ENCODE measurements at places on chromosomes 13 and 19. TPM values are rescaled to one million over a fixed set of nuclear protein-coding genes. Genes with fewer than 3 reads are reported as not detected.

GRCh38 chr19:43438291-43439031 lies 23.8 kb downstream of the TEX101 start:
- DNase-seq = no peak

DNA sequence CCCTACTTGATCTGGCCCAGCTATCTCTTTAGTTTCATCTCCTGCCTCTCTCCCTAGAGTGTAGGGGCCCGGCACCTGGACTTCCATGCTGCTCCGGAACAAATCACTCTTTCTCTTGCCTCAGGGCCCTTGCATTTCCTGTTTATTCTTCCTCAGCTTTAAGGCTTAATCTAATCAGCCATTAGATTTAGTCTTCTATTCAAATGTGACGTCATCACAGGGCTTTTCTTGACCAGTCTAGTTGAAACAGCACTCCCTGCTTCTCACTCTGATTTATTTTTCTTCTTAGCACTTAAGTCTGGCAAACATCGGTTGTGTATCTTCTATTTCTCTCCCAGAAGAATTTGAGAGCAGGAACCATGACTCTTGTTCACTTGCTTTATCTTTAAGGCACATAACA lies 564.1 kb downstream of the EFNB2 start:
- no peak for DNase-seq

GRCh38 chr13:67967031-67967430 lies 736.9 kb upstream of the PCDH9 start:
- DNase-seq = no peak

GRCh38 chr13:69202996-69203395 lies 904.6 kb upstream of the ATXN8OS start:
- no peak for DNase-seq

DNA sequence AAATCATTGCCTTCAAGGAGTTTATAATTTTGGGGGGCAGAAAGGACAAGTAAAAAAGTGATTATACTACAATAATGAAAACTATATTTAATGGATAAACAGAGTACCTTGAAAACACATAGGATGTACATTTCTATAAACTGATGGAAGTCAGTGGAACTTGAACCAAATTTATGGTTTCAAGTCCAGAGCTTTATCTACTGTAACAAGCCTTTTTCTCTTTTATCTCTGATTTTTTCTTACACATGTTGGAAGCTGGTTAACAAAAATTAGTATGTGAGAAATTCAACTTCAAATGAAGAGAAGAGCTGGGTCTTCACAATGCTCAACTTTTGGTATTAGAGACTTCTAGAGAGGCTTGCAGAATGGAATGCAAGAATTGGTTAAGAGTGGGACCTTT lies 393.6 kb downstream of the LMO7 start:
- DNase-seq = no peak

- DNase-seq = no peak
Observed at GRCh38 chr13:28012896-28013295, 24.4 kb upstream of the URAD start.

DNA sequence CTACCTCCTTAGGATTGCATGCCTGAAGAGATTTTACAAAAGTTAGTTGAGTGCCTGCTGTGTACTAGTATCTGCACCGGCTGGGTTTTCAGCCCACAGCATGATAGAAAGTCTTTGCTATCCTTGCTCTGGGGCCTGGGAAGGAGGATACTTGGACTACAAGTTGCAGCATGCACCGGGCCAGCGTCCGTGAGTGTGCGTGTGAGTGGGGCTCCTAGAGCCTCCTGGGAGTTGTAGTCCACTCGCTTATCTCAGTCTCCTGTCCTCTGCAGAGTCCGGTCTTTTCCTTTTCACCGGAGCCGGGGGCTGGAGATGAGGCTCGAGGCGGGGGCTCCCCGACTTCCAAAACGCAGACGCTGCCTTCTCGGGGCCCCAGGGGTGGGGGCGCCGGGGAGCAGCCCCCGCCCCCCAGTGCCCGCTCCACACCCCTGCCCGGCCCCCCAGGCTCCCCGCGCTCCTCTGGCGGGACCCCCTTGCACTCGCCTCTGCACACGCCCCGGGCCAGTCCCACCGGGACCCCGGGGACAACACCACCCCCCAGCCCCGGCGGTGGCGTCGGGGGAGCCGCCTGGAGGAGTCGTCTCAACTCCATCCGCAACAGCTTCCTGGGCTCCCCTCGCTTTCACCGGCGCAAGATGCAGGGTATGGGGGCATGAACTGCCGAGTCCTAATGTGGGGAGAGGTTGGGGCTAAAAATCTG lies 20.6 kb downstream of the BRSK1 start:
- DNase-seq = peak; percentile 48

DNA sequence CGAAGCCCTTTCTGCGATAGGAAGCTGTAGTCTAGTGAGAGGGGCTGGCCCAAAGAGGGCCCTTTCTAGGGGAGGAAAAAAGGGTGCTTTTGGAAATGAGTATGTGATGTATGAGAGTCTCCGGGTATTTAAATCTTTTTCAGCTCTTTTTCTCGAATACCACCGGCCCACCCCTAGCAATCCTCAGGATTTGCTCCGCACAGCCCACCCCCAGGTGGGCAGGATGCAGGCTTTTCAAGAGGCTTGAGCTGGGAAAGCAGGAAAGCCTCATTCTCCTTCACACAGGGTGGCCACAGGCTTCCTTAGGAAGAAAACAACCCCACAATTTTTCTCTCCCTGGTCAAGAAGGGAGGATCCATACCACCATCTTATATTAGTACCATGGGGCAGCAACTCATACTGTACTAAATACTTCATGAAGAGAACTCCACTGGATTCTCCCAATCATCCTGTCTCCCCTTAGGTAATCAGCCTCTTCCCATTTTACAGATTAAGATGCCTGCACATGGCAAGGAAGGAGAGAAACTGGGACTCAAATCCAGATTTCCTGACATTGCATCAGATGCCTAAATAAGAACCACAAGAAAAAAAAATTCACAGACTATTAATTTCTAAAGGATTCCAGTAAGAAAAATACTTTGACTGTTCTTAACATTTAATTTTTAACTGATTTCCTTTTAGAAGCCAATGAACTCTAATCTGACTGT lies 84.4 kb downstream of the STK24 start:
- DNase-seq = no peak

- no peak for DNase-seq
Observed at GRCh38 chr13:50228527-50228926, 213.3 kb downstream of the KCNRG start.

GRCh38 chr19:8705742-8706141 lies 7.1 kb upstream of the ACTL9 start:
- DNase-seq = no peak

DNA sequence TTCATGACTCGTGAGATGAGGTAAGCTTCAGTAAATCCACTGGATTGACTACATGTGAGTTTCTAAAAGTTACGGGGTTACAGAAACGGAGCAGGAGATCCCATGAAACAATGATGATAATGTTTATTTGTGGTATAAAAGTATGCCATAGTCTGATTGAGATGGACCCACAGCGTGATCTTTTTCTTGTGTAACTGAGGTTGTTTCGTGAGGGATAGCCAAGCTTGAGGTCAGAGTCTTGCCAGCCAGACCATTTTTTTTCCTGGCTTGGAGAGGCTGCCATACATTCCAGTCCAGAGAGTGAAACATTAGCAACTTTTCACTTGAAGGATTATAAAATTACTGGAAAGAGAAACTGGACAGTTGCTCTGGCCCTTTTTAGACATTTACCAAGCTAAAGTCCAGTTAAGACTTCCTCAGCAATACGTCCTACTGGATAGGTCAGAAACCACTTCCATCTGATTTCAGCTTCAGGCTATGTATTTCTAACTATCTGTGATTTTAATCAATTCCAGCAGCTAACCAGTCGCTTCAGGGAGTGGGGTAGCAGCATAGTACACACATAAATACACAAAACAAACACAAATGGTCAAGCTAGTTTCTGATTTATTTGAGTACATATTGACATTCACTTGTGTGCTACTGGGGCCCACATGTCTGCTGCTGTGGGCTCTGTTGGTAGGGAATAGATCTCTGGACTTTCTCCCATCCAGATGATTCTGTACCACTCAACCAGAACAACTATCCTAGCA lies 194.6 kb downstream of the POSTN start:
- DNase-seq = no peak

DNA sequence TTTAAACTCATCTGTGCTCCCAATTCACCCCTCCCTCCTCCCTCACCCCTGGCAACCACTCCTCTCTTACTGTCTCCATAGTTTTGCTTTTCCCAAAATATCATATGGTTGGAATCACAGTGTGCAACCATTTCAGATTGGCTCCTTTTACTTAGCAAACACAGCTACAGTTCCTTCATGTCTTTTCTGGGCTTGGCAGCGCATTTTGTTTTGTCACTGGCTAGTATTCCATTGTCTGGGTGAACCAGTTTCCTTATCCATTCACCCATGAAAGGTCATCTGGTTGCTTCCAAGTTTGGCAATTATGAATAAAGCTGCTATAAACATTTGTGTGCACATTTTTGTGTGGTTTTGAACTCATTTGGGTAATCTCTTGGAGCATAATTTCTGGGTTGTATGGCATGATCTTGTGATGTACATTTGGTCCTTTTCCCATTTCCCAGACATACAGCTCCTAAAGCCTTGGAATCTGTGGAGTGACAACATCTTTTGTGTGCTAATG lies 23.9 kb upstream of the GAS6 start:
- no peak for DNase-seq

- DNase-seq = no peak
Observed at GRCh38 chr13:23985839-23986238, 88.5 kb upstream of the C1QTNF9B start.

- DNase-seq = no peak
Observed at GRCh38 chr13:109362616-109363015, 423.8 kb downstream of the IRS2 start.

GRCh38 chr19:55457683-55458457 lies 3.6 kb downstream of the ISOC2 start:
- DNase-seq = no peak

- no peak for DNase-seq
Observed at GRCh38 chr19:6354098-6354674, 7.1 kb upstream of the CLPP start.

GRCh38 chr13:112583592-112584277 lies 4.2 kb downstream of the TUBGCP3 start:
- no peak for DNase-seq

DNA sequence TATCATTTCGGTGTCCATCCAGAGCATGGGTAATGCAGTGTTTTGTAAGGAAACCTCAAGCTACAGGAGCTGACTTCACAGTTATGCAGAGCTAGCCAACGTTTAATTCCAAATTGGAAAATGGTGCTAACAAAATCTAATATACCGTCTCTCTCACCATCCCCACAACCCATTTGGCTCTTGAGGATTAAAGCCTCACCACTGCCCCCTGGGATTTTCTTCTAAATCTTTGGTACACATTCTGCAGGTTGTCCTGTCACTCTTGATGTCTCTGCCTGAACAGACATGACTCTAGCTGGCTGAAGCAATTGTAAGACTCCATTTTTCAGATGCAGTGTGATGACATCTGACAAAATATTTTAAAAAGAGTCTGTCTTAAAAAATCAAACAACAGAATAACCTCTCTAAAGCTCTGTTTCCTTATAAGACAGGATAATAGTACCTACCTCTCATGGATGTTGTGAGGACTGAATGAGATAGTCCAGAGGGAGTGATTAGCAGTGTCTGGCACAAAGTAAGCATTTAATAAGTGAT lies 451.8 kb downstream of the SUCLA2 start:
- DNase-seq = no peak

GJA3 gene
- total RNA-seq = 4.3 TPM

FAM174C gene
- 32.9 TPM for total RNA-seq

PSMD8 gene
- 226 TPM for total RNA-seq

FGF21 gene
- total RNA-seq = not detected

CGB8 gene
- 0.54 TPM for total RNA-seq

ZSWIM9 gene
- 16.4 TPM for total RNA-seq

ACTN4 gene
- 1,577 TPM for total RNA-seq

PLIN4 gene
- total RNA-seq = 2.3 TPM

PNMA8A gene
- total RNA-seq = 0.49 TPM
